Caudate nucleus (tissue), 63 donors: ENCODE measurements at places on chromosomes 2 and 18.

- DNase-seq = no peak
Observed at GRCh38 chr2:44107974-44108373, 60.7 kb upstream of the PPM1B start.

- DNase-seq = no peak
Observed at GRCh38 chr18:24959051-24959476, 392.9 kb downstream of the ZNF521 start.

GRCh38 chr2:145546091-145546490 lies 1026.2 kb upstream of the ZEB2 start:
- DNase-seq = no peak

DNA sequence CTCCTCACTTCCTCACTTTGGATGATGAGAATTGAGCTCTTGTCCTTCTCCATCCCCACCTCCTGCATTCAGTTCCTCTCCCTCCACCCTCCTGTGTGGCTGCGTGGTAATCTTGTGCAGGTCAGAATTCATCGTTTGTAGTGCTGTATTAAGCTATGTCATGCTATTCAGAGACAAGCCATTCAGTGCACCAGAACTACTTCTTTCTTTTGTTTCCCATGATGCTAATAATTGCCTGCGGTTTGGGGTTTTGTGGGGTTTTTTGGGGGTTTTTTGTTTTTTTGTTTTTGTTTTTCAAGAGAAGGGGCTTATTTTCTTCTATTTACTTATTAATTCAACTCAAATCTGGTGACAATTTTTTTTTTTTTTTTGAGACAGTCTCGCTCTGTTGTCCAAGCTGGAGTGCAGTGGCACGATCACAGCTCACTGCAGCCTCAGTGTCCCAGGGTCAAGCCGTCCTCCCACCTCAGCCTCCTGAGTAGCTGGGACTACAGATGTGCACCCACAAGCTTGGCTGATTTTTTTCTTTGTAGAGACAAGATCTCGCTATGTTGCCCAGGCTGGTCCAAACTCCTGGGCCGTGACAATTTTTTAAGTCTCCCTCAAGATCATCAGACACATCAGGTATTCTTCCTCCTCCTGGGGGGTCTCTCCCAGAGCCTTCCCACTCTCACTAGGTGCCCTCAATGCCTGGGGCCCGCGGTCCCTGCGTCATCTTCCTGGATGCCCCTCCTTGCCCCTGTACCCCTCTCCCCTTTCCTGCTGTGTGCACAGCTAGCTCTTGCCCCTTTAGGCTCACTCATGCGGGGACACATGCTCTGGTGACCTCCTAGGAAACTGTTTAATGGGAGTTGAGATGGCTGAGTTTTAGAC lies 37.8 kb downstream of the MAL start:
- DNase-seq = no peak

DNA sequence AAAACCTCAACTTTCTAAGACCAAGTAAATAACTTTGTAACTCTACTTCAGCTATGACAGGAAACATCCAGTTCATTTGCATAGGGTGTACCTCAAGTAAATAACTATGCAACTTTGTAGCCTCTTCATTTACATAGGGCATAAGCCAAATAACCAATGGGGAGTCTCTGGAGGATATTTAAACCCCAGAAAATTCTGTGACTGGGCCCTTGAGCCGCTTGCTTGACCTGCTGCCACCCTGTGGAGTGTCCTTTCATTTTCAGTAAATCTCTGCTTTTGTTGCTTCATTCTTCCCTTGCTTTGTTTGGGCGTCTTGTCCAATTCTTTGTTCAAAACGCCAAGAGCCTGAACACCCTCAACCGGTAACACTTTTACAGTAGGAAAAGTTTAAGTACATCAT lies 1112.7 kb upstream of the NRXN1 start:
- DNase-seq = no peak

GRCh38 chr2:138777996-138778395 lies 2.2 kb downstream of the NXPH2 start:
- DNase-seq = no peak

DNA sequence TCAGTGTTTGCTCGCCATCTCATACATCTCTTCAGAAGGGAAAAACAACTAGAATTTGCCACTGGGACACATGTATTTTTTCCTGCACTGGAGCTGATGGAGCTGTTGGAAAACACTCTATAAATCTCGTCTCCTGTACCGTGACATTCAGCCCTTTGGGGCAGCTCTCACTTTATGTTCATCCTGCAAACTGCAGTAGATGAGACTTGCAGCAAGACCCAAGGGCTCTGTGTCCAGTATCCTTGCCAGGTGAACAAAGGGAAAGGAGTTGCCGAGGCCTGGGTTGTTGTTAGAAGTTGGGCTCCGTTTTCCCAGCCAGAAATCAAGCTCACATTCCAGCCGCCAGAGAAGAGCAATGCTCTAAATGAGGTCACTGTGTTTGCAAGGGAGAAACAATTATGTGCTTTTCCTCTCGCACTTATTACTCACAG lies 285.1 kb downstream of the SLC4A3 start:
- no peak for DNase-seq

DNA sequence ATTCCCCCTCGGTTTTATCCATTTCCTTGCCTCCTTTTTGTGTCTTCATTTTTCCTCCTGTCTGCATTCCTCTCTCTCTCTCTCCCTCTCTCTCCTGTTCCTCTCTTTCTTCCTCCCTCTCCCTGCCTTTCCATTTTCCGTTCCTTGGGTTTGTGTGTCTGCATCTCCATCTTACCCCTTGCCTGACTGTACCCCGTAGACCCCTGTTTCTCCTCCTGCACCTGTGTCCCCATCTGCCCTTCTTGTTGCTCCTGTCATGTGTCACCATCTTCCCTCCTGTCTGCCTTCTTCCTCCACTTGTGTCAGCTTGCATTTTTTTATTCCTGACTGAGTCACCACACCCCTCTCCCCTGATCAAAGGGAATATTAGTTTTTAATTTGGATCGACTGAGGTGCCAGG lies 1.8 kb downstream of the CDK5R2 start:
- no peak for DNase-seq

GRCh38 chr2:113976277-113976928 lies 86.5 kb downstream of the ACTR3 start:
- no peak for DNase-seq

- no peak for DNase-seq
Observed at GRCh38 chr2:65367524-65367923, 64.9 kb downstream of the SPRED2 start.

DNA sequence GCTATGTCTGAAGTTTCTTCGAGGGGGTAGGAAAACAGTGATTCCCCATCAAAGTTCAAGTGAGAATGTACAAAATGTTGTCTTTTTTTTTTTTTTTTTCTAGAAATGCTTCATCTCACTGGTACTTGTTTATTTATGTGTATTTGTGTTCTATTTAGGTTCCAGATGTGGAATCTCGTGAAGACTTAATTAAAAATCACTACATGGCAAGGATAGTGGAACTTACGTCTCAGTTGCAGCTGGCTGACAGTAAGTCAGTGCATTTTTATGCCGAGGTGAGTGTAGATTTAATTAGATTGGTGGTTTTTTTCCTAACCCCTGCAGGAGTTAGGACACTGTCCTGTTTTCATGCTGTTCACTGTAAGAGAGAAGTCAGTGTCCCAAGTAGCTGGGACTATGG lies 22.8 kb upstream of the STON1 start:
- DNase-seq = no peak

- DNase-seq = no peak
Observed at GRCh38 chr18:48975817-48976649, 25.3 kb upstream of the SMAD7 start.

GRCh38 chr2:238148981-238149380 lies 9.8 kb upstream of the ERFE start:
- no peak for DNase-seq

DNA sequence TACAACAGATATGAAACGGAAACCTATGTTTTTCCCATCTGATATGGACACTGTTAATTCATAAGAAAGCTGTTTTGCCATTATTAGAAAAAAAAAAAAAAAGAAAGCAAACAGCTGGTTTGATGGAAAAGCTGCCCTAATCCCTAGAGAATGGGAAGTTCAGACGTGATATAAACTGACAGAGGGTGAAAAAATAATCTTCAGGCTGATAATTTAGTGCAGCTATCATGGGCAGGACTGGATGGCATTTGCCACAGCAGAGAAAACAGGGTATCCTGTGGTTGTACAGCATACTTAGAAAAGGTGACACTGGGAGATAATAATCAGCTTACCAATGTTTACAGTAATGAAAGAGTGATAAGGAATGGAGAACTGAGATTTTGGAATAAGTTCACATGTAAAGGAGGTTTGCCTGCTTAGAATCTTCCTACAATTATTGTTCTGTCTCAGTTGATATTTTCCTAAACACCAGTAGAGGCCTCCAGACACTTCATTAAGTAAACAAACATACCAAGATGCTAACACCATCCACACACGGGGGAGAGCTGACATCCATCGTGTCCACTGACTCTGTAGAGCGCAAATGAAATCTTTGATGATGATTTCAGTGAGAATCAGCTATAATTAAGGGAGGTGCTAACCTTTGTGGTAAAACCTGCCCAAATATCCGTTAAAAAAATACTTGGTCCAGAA lies 211.6 kb upstream of the MMADHC start:
- DNase-seq = no peak

- DNase-seq = no peak
Observed at GRCh38 chr2:79876430-79876829, 363.6 kb downstream of the CTNNA2 start.

- no peak for DNase-seq
Observed at GRCh38 chr2:8743261-8743660, 61.4 kb downstream of the ID2 start.

DNA sequence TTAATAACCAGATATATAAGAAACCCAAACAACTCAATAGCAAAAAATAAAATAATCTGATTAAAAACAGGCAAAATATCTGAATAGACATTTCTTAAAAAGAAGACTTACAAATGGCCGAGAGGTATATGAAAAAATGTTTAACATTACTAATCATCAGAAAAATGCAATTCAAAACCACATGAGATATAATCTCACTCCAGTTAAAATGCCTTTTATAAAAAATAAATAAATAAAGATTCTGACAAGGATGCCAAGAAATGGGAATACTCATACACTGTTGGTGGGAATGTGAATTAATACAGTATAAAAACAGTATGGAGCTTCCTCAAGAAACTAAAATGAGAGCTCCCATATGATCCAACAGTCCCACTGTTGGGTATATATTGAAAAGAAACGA lies 33.9 kb upstream of the BMP10 start:
- no peak for DNase-seq

DNA sequence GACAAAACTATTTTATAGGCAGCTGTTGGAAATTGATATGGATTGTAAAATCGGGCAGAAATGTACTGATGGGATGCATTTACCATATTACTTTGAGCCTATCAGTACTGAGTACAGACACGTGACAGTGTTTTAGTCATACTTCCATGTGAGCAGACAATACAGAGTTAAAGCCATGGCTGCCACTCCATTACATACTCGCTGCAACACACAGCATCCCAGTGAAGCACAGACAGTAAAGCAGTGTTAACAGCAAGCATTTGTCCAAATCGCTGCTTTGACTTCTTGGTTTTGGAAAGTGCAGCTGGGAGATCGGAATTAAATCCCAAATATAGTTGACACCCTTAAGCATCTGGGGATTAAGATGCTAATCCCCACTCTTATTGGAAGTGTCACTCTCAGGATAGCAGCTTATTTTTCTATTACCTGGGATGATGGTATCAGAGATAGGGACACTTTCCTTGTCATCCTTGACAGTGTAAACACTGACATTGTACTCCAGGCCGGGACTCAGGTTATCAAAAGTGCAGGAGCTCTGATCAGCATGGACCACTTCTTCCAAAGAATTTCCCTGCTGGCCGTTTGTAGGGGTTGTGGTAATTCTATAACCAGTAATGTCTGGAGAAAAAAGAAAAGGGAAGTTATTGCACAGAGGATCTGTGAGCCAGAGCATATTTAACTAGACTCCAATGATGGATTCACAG lies 41.6 kb downstream of the FN1 start:
- DNase-seq = no peak

DNA sequence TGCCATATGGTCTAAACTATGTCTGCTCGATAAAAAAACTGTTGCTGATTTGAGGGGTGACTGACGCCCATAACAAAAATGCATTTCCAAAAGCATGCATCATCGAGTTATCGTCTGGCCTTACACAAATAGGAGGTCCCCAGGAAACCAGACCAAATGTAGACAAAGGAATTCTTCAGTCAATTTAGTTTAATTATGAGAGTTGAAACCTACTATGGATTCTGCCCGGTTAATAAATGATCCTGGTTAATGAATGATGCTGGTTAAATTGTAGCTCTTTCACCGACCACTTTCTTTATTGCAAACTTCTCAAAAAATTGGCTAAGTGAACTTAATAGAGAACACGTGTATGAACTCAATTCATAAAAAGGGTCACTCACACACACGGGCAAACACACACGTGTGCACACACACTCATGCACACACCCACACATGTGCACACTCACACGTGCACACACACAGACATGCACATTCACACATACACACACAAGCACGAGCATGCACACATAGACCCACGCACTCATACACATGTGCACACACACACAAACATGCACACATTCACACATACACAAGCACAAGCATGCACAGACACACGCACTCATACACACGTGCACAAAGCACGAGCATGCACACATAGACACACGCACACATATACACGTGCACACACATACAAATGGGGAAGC lies 59.0 kb upstream of the SALL3 start:
- DNase-seq = no peak

- DNase-seq = no peak
Observed at GRCh38 chr18:48728204-48728833, 189.5 kb downstream of the CTIF start.

- no peak for DNase-seq
Observed at GRCh38 chr18:28801876-28802275, 624.9 kb upstream of the CDH2 start.

DNA sequence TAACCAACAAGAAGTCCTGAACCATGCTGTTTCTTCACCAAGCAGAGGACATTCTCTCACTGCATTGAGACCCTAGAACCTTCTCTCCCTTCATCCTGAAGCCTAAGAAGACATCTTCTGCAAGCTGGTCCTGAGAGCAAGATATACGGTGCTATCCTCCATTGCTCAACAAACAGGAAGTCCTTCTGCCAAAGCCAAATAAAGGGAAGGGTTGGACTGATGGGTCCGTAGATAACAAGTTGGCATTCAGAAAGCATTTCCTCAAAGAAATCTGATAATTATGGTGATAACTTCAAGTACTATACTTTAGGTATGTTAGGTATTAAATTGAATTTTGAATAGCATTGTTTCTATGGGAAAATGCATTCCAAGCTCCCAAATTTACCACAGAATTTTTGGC lies 23.3 kb downstream of the GRB14 start:
- no peak for DNase-seq

DNA sequence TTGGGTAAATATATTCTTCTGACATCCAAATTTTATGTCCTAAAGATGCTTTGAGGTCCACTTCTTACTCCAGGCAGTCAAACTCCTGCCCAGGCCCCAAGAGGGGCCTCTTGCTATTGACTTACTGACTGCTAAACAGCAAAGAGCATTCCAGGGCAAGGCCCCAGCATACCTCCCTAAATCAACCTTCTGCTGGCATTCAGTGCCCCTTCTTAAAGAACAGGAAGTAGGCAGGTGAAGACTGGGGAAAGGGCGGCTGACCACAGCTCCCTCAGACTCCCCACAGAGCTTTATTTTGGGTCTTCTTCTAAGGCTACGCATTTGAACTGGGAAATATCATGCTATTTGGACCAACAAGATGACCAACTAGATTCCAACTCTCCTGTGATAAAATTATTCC lies 68.9 kb downstream of the USP40 start:
- no peak for DNase-seq
